Right cardiac atrium (tissue), 5 donors: ENCODE measurements at places on chromosomes 3 and 15. TPM values are rescaled to one million over a fixed set of nuclear protein-coding genes. Genes with fewer than 3 reads are reported as not detected.

GRCh38 chr3:186566772-186567071, 417 bp downstream of the TBCCD1 start:
- no peak for DNase-seq

DNA sequence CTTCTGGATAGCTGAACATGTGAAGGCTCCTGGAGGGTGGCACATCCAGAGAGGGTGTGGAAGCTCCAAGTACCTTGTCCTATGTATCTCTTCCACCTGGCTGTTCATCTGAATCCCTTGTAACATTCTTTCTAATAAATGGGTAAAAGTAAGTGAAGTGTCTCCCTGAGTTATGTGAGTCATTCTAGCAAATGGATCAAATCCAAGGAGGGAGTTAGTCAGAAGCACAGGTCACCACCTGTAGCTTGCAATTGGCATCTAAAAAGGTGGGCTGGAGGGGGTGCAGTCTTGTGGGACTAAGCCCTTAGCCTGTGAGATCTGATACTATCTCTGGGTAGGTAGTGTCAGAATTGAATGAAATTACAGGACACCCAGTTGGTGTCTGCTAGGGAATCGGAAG, 71.0 kb downstream of the WWTR1 start:
- no peak for DNase-seq

DNA sequence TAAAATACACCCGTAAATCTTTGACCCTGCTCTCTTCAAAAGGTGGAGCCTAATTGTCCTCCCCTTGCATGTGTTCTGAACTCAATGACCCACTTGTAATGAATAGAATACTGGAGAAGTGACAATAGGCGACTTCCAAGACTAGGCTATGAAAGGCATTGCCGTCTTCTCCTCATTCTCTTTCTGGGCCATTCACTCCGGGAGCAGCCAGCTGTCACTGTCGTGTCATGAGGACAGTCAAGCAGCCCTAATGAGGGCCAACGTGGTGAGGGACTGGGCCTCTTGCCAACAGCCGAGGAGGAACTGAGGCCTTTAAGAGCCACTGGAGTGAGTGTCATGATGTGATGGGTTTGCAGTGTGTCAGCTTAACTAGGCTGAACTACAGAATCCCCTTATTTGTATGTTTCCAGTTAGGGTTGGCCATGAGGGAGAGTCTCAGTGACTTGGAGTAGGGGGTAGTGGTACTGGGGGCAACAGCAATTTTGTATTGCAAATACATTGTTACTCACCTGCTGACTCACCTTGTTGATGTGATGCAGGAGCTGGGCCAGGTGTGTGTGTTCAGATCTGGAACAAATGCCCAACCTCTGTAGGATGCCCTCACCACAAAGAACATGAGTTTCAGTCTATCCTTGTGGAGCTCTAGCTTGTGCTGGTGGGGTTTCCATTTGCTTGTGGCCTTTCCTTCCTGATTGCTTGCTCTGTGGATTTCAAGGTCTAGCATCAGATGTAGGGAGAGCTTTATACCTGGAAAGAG, 188.5 kb upstream of the PROK2 start:
- peak; percentile 76 for DNase-seq

GRCh38 chr15:70121624-70122302, 24.0 kb upstream of the TLE3 start:
- DNase-seq, result no peak

DNA sequence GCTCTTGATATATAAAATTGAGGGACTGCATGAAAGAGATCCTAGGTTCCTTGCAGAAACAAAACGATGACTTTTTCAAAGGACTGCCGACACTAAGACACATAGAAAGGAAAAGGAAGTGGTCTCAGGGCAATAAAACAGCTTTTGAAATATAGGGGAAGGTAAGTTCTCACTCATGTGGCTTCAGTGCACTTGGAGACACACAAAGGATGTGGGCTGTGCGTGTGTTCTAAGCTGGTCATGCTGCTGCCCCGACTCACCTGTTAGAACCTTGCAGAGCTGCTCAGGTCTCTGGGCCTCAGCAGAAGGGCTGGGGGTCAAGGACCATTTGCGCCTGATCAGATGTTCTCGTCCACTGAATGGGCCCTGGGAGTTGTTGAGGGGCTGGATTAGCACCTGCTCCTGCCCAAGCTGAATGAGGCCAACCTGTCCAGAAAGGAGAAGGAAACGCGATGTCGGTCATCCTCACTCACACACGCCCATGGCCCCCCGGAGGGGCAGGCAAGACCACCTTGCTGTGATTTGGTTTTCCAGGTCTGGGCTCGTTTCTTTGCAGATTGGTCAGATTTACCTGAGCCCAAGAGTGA, 11.1 kb downstream of the ADAMTS17 start:
- no peak for DNase-seq

GRCh38 chr15:68151277-68151676, 53.9 kb downstream of the CALML4 start:
- DNase-seq, result no peak

TP63 gene
- total RNA-seq, result 0.57 TPM

SI gene
- total RNA-seq, result not detected

POTEB gene
- not detected for total RNA-seq
